Iris pigment epithelial cell (primary cell): ENCODE measurements at places on chromosomes 5 and 9.

DNA sequence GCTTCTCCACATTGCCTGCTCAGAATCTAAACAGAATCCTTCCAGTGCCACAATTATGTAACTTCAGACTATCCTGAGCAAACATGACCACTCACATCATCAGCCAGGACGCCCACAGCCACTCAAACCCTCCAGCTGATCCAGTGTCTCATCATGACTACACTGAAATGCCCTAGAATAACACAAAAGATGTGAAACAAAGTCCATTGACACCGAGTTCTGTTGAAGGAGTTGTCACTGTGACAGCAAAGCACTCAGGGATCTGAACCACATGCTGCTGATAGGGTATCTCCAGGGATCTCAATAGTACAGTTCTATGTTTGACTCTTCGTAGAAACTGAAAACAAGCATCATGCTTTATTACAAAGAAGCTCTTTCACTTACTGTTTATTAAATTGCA, 150.2 kb downstream of the GABBR2 start:
- DNase-seq: peak; percentile 9

- DNase-seq: no peak
These were observed 376.4 kb downstream of the ARRDC3 start for GRCh38 chr5:91006713-91007112.

- DNase-seq: no peak
These were observed 192.4 kb downstream of the MAST4 start for GRCh38 chr5:66788556-66788955.

- no peak for DNase-seq
These were observed 17.5 kb upstream of the NDUFS4 start for GRCh38 chr5:53542926-53543325.

- no peak for DNase-seq
These were observed 211.9 kb upstream of the IRX4 start for GRCh38 chr5:2094616-2094995.

DNA sequence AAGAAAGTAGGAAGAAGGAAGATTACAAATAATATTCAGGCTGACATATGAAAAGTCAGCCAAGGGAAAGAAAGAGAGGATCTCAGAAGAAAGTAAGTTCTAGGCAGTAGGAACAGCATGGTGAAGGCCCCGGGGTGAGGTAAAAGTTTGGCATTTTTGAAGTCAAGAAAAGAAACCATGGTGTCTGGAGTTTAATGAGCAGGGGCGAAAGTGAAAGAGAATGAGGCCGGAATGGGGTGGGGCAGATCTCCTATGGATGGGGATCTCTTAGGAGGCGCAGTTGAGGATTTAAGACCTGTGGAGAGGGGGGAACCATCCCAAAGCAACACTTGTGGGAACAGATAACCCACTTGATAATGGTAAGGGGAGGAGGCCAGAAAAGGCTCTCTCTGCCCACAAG, 42.3 kb upstream of the SMAD5 start:
- DNase-seq: no peak

DNA sequence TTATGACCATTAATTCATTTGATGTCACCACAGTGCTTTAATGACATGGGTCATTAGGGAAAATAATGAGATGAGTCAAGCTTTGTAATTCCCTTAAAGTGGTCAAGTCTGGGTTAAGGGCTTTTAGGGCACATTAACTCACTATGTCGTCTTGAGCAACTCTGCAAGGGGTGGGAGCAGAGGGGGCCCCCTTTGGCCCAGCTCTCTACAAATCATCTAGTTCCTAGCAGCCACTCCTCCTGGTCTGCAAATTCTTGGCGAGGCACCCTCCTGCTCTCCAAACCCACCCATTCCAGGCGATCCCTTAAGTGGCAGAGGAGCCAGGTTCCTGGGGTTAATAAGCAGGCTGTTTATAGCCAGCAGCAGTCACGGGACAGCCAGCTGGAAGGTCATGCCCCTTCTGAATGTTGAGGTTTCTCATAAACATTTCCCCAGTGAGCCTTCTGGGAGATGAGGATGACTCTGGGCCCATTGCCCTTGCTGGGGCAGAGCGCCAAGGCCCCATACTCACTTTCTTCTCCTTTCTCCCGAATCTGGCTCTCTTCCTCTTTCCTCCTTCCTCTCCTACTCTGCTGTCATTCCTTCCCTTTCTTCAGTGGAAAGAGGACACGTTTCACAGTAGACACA, 14.3 kb upstream of the GPX3 start:
- DNase-seq: no peak

DNA sequence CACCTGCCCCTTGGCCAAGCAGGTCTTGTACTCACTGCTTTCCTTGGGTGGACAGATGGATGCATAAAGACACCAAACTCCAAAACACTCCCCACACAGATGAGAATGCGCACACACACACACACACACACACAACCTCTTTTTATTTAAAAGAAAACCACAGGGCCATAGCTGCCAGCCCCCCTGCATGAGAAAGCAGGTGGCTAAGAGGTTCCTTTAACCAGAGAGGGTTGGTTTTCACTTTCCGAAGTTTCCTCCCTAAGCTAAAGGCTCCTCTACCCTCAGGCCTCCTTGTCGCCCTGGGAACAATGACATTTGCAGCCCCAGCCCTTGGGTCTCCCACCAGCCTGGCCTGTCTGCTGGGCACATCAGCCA, 11.1 kb downstream of the NR5A1 start:
- DNase-seq: no peak
